ENCODE measurements at places on chromosomes 2 and 18.
A peak's percentile ranks its signal among the peaks of the same experiment; 100 is the strongest.

- DNase-seq: no peak
These were observed 3.9 kb downstream of the CTLA4 start for GRCh38 chr2:203871371-203871983.

GRCh38 chr2:37708146-37708545 is 36.7 kb upstream of the CDC42EP3 start:
- peak; percentile 19 for DNase-seq

- peak; percentile 94 for DNase-seq
These were observed 201.2 kb downstream of the NBAS start for GRCh38 chr2:15359716-15360531.

DNA sequence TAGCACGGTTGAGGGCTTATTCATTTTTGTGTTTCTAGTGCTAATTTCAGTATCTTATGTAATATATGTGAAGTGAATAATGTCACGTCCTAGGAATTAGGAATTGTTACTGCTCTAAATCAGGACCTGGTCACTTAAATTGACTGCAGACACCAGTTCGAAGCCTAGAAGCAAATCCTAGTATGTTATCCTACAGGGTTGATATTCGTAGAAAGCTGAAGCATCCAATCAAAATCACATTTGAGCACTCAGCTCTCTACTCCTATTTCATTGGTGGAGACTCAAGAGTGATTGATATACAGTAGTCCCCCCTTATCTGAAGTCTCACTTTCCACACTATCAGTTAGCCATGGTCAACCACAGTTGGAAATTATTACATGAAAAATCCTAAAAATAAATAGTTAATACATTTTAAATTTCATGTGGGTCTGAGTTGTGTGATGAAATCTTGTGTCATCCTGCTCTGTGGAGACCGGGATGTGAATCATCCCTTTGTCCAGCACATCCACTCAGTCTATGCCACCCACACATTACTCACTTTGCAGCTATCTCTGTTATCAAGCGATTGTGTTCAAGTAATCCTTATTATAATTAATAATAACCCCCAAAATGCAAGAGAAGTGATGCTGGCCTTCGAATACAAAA is 35.2 kb upstream of the SCN9A start:
- DNase-seq: peak; percentile 96

- no peak for DNase-seq
These were observed 47.4 kb upstream of the CDCA7 start for GRCh38 chr2:173307293-173307692.

DNA sequence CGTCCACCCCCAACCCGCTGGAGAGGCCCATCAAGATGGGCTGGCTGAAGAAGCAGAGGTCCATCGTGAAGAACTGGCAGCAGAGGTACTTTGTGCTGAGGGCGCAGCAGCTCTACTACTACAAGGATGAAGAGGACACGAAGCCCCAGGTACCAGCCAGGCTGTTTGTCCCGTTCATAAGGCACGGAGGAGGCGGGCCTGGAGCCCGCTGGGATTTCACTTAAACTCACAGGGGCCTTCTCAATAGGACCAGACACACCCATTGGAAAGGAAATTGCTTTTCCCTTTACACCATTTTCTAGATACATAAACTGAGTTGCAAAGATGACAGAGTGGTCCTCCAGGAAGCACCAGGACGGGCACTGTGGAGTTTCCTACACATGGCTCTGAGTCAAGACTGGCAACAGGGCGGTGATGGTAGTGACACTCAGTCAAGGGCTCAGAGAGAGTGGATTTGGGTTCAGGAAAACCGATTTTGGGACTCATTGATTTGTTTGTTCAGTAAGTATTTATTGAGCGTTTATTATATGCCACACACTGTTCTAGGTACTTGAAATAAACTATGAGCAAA is 40.7 kb downstream of the ARHGAP25 start:
- no peak for DNase-seq

DNA sequence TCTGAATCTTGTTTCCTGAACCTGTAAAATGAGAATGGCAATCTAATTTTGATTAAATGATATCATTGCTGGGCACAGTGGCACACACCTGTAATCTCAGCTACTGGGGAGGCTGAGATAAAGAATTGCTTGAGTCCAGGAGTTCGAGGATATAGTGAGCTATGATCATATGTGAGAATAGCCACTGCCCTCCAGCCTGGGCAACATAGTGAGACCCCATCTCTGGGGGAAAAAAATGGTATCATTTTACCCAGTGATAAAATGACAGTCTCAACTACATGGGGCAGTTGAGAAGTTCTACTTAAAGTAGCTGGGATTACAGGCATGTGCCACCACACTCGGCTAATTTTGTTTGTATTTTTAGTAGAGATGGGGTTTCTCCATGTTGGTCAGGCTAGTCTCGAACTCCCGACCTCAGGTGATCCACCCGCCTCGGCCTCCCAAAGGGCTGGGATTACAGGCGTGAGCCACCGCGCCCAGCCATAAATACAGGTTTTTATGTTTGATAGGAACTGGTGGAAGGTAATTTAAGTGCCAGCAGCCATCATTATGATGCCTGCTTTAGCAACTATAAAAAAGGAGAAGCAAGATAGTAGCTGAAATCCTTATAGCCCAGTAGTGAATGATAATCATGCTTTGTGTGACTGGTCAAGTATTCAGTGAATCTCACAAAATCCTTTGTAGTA is 17.0 kb downstream of the BZW1 start:
- no peak for DNase-seq

DNA sequence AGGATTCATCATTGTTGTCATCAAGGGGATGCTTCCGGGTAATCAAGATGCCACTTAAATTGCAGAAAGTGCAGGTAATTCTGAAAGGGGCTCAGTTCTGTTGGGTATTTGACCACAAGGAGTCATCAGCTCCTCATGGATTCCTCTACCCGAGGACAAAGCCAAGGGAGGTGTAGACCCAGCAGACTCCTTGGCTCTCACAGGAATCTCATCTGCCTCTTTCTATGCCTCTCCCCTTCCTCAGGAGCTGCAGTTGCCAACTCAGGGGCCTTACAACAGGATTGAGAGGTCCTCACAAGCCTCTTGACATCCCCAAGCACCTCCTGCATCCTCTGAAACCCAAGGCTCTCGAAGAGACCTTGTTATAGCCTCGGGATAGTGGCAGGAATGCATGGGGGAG is 44.0 kb downstream of the ITGB6 start:
- DNase-seq: no peak

GRCh38 chr2:24971286-24971535 is 544 bp downstream of the DNAJC27 start:
- no peak for DNase-seq

DNA sequence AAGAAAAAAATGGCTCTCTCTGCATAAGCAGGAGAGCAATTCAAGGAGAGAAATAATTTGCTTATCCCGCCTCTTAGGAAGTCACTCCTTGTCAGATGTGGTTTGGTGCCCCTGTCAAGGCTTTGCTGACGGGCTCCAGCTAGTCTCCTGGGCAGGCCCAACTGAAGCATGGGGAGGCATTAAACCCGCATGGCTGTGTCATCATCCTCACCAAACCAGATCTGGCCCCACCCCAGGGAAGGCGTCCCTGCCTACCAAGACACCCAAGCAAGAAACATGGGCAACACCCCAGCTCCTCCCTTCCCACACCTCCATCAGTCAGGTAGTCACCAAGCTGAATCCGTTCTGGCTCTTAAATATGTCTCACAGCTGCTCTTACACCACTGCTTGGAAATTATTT is 108.0 kb downstream of the SGPP2 start:
- no peak for DNase-seq

GRCh38 chr2:10522170-10522448 is 74.0 kb upstream of the ODC1 start:
- DNase-seq: no peak

GRCh38 chr2:178630581-178630980 is 150.3 kb downstream of the PLEKHA3 start:
- DNase-seq: no peak

DNA sequence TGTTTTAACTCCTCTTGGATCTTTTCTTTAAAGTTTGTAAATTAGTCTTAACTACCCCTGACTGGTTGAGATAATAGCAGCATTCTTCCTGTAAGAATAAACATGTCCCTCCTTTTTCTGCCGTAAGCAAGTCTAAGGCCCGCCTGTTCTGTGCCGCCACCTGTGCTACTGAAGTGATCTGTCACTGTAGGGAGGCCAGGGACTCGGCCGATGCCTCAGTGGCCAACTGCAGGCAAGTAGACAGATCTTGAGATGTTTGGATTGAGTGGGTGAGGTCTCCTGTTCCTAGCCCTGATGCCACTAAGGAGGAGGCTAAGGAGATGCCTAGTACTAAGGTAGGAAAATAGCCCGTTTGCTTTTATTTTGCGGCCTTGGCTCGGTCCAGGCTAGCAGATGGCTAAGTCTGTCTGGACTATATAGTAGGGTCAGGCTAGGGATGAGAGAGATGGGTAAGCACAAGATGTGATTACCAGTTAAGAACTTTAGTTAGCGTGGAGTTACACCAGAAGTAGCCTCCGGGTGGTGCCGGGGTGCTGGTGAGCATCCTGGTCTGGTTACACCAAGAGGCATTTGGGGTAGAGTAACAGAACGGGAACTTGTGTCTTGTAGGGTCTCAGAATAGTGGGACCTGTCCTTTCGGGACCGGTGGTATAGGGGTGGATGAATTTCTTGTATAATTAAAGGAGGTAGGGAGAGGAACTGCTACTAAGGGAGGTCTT is 584.2 kb downstream of the SUCLG1 start:
- DNase-seq: no peak

GRCh38 chr18:51541230-51541629 is 343.7 kb upstream of the MEX3C start:
- DNase-seq: no peak

DNA sequence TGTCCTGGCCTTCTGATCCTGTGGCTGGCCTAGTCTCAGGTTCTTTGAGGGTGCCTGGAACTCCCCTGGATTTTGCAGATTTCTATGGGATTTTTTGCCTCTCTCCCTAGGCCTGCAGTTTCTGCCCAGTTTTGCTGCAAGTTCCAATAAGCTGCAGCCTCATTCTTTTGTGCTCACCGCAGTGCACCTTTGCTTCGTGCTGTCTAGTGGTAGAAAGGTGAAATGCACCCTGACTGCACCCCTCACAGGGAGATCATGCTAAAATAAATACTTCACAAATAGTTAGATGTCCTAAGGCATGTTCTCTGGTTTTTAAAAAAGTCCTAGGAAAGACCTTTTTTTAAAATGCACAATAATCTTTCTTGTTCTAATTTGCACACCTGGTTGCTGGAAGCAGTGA is 72.5 kb downstream of the GNAL start:
- no peak for DNase-seq

GRCh38 chr2:65550246-65550645 is 117.8 kb upstream of the SPRED2 start:
- no peak for DNase-seq

GRCh38 chr2:24924732-24925131 is 4.7 kb upstream of the ADCY3 start:
- no peak for DNase-seq

DNA sequence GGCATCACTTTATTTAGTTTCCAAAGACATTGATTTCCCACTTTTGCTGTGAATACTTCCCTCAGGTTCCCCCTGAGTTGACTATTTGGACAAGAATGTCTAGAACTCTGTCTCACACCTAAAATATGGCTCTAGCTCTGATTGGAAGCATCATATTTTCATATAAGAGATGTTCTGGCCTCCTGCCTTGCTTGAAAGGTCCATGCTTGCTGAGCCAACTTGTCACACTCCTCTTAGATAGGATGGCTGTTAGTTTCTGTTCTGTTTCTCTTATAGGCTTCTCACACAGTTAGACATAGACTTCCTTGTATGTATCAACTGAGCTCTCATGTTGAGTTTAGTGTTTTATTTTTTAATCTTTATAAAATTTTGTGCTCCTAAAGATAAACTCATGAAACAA is 87.1 kb downstream of the CNTNAP5 start:
- DNase-seq: no peak

GRCh38 chr2:20530520-20530919 is 83.6 kb downstream of the RHOB start:
- DNase-seq: no peak

- DNase-seq: no peak
These were observed 3.8 kb downstream of the LIPT1 start for GRCh38 chr2:99158599-99158998.

GRCh38 chr2:98560256-98560771 is 48.0 kb downstream of the COA5 start:
- peak; percentile 97 for DNase-seq

DNA sequence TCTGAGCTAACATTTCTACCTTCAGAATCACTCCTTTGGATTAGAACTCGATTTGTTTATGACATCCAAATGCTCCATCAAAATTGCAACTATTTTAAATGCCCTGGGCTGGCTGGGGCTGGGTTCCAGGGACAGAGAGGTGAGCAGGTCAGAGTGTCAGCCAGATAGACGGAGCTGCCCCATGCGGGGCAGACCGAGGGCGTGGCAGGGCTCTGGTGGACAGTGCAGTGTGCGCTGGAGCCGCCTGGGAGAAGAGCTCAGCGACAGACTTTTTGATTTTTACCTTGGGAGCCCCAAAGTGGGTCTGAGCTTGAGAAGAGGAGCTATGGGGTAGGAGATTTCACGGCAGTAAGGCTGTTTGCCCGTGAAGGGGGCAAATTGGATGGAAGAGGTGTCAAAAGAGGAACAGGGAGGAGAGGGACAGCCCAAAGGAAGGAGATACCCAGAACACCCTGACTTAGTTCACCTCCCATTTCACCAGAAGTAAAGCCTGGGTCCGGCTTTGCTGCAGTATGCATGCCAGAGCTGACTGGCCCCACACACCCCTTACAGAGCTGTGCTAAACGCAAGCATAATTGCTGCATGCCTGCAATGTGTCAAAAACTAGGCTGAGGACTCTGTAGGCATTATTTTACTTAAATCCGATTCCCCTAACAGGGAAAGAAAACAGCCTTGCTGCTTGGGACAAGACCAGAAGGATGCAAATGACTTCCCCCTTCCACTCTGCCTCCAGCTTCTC is 33.7 kb downstream of the EN1 start:
- DNase-seq: no peak

GRCh38 chr2:36528274-36528673 is 69.7 kb downstream of the FEZ2 start:
- no peak for DNase-seq

GRCh38 chr2:227774895-227775842 is 29.5 kb downstream of the SCYGR8 start:
- DNase-seq: no peak

GRCh38 chr2:156334496-156335478 is 2.3 kb upstream of the NR4A2 start:
- DNase-seq: peak; percentile 91

GRCh38 chr2:215793747-215794595 is 219.4 kb downstream of the MREG start:
- peak; percentile 98 for DNase-seq

DNA sequence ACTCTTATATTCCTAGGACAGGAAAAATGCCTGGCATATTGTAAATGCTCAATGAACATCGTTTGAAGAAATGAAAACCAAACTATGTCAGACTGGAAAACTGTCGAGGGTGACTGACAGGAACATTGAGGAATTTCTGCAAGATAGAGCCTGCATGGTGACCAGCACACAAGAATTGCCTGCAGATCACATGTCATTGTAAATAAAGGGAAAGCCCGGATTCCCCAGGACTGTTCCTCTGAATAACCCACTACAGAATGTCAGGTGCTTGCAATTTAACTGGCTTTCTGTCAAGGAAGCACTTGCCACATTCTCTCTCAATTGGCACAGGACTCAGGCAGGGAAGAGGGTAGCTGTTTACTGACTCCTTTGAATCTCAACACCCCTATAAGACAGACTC is 129.0 kb upstream of the REG3G start:
- no peak for DNase-seq

GRCh38 chr2:43219383-43220228 is 6.8 kb downstream of the ZFP36L2 start:
- peak; percentile 83 for DNase-seq

- no peak for DNase-seq
These were observed 55.8 kb upstream of the TNP1 start for GRCh38 chr2:216915557-216916150.

GRCh38 chr2:24024018-24024417 is 14.1 kb downstream of the MFSD2B start:
- DNase-seq: peak; percentile 51

- no peak for DNase-seq
These were observed 1500.3 kb downstream of the LRP1B start for GRCh38 chr2:140630557-140630956.

Measured in iris pigment epithelial cell (primary cell).